ENCODE measurements at places on chromosomes 7 and 10.
A peak's percentile ranks its signal among the peaks of the same experiment; 100 is the strongest.

GRCh38 chr10:73205890-73206289 is 38.0 kb downstream of the FAM149B1 start:
- no peak for DNase-seq

DNA sequence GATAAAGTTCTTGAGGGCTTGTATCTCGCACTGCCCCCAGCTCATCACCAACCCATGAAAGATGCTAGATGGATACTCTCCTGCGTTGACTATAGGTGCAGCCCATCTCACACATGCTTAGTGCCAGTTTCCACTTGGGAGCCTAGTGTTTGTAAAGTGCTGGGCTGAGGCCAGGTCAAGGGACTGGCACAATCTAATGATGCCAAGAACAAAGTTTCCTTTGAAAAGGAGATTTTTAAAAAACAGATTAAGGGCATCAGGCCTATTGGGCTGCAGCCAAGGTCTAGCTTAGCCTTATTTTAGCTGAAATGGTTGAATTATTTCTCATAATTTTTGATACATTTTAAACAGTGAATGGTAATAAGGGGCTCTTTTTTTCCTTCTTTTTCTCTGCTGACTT is 259.0 kb downstream of the ADRA2A start:
- DNase-seq = no peak

GRCh38 chr10:70594161-70594560 is 8.4 kb downstream of the PRF1 start:
- no peak for DNase-seq

DNA sequence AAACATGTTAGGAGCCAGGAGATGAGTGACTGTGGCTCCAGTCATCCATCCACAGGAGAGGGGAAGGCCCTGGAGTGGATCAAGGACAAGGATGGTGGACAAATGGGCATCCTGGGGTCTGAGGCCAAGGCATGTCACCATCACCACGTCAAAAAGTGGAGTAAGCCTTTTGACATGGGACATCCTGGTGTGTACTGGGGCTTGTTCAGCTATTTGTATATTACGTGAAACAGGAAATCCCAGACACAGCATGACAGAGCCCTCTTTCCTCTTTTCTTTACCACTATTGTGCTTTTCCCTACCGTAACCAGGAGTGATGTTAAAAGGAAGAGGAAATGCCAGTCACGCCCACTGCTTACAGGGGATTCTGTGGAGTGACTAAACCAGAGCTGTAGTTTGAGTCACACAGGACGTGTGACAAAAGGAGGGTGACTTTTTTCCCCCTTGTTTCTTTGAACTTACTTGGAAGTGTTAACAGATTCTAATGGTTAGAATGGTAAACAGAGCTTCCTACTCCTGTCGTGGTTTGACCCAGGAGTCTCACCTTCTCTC is 15.4 kb downstream of the ACSL5 start:
- peak; percentile 39 for DNase-seq

GRCh38 chr10:49831352-49832035 is 69.4 kb upstream of the OGDHL start:
- DNase-seq = no peak

- no peak for DNase-seq
Measured at GRCh38 chr7:2373124-2373556, 18.5 kb downstream of the EIF3B start.

Measured in stimulated activated CD8-positive, alpha-beta memory T cell treated with anti-CD3 and anti-CD28 coated beads, Interleukin-15, amount 100 ng/mL, for 48 hours (primary cell).